Daoy (cell line): ENCODE measurements at places on chromosomes 2 and 18. TPM values are rescaled to one million over a fixed set of nuclear protein-coding genes. Genes with fewer than 3 reads are reported as not detected.

Gene KIAA2012
- not detected in 2 replicates for total RNA-seq

DNA sequence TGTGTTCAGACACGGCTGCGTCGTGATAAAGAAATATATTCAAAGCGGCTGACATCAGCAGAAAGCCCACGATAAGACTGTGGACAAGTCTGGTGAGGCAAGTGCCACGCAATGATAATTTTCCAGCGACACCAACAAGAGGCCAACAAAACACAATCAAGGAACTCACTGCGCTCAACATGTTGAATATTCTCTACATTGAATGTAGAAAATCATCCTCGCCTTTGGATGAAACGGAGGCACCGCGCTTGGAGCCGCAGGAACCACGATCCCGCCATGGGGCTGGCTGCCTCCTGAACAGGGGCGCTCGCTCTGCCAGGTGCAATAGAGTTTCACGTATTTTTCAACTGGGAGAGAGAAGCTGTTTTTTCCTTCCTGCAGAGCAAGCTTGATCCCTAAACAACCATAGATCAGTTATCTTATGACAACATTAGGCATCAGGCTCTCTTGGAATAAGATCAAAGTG, 220.3 kb downstream of the ATAD2B start:
- no peak for DNase-seq

DNA sequence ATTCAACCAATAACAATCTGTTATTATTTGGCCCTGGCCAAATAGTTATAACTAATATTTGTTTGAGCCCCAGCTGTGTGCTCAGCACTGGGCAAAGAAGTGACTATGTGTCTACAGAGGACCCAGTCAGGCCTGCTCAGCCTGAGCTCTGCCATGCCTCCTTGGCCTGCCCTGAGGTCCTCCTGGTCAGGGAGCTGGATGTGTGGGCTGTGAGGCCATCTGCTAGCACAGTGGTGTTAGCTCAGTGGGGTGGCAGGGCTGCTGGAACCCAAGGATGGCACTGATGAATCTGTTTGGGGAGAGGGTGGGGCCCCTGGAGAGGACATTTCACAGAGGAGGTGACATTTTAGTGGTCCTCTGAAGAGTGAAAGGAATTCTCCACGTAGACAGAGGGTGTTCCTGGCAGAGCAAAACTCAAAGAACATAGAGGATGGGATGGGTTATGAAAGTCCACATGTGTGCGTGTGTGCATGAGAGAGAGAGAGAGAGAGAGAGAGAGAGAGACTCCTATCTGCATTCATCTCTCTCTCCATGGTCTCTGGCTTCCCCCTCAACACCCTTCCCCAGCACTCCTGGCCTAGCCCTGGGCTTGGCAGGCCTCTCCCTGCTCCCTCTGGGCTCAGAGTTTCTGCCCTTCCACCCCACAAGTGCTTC, 21.2 kb upstream of the ATOH8 start:
- no peak for DNase-seq

GRCh38 chr2:240911641-240912265, 5.6 kb downstream of the CROCC2 start:
- peak; percentile 72 for DNase-seq

- peak; percentile 31 for DNase-seq
These were observed 157.4 kb downstream of the TAF4B start for GRCh38 chr18:26383454-26384270.

DNA sequence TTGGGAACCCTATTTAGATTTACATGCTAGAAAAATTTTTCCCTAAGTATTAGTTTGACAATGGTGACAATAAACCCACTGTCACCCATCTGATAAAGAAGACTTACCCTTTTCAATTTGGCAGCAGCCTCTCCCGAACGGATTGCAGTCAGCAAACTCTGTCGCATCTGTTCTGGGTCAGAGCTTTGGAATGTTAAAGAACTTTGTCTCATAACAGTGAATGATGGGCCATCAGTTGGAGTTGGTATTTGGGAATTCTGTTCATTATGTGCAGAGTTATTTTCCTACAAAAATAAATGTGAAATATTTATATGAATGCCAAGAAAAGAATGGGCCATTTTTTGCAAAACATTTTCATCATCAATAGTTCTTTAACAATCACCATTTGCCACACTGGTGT, 70.8 kb upstream of the GRB14 start:
- DNase-seq = no peak

DNA sequence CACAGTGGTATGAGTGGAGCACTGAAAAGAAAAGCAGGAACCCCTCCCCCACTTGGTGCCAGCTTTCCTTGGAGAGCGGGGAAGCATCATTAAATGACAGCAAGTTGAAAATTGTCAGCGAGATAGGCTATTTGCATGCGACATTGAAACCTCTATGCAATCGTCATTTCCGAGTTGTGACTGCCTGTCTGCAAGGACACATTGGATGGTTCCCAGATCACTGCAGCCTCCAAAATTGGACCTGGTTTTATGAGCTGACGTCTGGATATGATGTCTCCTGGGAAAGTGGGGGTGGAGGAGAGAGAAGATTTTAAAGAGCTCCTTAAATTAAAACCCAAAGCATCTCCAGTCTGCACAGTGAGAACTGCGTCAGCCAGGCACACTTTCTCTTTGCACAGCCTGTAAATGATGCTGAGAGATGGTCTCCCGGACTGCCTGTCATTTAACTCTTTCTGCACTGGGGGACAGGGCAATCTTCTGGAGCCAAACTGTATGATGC, 57.8 kb upstream of the KIF5C start:
- no peak for DNase-seq

- peak; percentile 13 for DNase-seq
These were observed 4.2 kb downstream of the ZNF516 start for GRCh38 chr18:76490670-76491472.

- DNase-seq = no peak
These were observed 77.1 kb downstream of the CYRIA start for GRCh38 chr2:16588565-16588964.
